ENCODE measurements at places on chromosomes 1 and 21.

DNA sequence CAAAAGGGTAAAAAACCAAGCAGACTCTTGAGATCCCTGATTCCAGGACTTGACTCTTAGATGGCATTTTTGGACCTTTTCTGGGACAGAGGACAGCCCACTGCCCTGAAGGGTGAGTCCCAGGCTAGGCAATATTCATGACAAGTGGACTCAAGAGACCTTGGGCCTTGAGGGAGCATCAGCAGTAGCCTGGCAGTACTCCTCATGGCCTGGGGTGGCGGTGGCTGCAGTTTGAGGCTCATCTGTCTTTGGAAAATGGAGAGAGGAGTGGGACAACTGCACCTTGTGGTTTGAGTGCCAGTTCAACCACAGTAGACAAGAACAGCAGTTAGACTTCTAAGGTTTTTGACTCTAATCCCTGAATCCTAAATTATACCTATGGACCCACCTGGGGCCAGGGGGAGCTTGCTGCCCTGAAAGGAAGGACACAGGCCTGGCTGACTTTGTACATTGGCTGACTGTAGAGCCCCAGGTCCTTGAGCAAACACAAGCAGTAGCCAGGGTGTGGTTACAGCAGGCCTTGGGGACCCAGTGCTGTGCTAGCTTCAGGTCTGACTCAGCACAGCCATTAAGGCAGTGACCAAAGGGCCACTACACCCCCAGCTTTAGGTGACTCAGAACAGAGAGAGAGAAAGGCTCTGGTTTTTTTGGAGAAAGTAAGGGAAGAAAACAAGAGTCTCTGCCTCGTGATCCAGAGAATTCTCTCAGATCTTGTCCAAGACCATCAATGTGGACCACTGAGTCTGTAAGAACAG is 1023.2 kb downstream of the KCNT2 start:
- DNase-seq, result no peak

DNA sequence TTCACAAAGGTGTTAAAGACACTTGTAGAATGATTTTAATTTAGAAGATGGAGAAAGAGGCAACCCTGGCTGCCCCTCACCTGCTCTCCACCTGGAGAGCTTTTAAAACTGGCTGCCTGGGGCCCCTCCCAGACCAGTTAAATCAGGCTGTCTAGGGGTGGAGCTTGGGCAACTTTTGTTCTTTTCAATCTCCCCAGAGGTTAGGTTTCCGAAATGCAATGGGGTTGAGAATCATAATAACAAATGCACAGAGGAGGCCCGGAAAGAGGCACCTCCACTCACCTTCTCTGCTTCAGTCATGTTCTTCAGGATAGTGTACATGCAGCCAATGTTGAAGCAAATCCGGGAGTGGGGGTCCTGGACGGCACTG is 400 bp downstream of the NCF2 start:
- DNase-seq, result no peak

DNA sequence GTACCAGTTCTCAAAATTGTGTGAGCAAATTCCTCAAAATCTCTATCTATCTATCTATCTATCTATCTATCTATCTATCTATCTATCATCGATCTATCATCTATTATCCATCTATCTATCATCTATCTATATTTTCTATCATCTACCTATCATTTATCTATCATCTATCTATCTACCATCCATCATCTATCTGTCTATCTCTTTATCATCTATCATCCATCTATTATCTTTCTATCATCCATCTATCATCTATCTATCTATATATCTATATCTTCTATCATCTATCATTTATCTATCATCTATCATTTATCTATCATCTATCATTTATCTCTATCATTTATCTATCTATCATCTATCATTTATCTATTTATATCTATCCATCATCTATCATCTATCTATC is 364.7 kb upstream of the GREM2 start:
- DNase-seq, result no peak

DNA sequence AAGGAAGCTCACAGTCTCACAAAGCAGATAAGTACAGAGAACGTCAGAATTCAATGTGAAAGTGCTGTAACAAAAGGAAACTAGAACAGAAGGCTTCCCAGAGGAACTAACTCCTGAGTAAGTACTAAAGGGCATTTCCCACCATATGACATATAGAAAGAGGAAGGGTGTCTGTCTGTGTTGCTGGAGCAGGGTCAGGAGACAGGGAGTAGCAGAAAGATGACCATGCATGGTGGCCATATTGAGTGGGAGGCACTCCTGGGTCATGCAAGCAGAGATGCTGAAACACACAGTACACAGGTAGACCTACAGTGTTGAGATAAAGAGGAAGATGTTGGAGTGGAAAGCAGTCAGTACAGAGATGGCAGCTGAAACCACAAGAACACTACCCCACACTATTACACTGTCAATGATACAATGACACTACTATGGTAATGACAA is 47.3 kb downstream of the SLC25A24 start:
- no peak for DNase-seq

- DNase-seq, result peak; percentile 80
Measured at GRCh38 chr1:227947676-227948492, at the start of gene WNT9A. Gene WNT9A, minus strand, starts transcription at chr1:227947932. Its CDS starts 45 bp downstream, at chr1:227947887.

DNA sequence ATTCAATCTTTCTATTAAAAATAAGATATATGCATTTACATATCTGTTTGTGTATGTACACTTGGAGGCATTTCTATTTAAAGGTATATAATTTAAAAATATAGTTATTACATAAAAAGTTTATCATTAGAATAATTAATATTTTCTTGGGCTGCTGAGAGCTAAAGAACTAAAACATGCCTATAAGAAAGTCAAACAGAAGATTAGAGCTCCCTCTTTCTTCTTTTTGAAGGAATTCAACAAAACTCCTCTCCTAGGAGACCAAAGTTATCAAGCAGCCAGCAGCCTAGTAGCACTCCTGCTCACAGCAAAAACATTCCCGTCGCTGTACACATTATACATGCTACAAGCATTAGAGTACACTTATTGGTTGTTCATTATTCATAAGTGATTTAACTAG is 216.4 kb downstream of the VAV3 start:
- no peak for DNase-seq

DNA sequence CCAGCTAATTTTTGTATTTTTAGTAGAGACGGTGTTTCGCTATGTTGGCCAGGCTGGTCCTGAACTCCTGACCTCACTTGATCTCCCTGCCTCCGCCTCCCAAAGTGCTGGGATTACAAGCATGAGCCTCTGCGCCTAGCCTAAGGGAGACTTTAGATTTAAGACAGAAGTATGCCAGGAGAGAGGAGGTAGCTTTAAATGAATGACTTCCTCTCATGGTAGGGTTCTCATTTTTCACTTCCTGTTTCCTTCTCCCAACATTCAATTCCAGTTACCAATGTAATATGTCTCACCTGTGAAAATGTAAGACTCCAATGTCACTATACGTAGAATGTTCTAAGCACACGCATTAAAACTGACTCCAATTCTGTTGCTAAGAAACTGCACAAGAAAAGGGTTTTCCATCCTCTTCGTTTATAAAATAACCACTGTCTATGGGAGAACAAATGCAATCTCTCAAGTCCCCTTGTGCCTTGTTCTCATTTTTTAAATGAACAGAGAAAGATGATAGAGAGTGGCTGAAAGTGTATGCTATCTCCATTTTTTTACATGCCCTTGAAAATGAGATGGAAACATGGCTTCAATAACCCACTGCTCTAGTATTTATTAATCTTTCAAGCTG is 140.0 kb downstream of the SLC45A1 start:
- DNase-seq, result no peak

- DNase-seq, result no peak
Measured at GRCh38 chr1:66729119-66729518, 23.1 kb upstream of the DYNLT5 start.

- no peak for DNase-seq
Measured at GRCh38 chr1:75129983-75130789, 4.0 kb upstream of the LHX8 start.

DNA sequence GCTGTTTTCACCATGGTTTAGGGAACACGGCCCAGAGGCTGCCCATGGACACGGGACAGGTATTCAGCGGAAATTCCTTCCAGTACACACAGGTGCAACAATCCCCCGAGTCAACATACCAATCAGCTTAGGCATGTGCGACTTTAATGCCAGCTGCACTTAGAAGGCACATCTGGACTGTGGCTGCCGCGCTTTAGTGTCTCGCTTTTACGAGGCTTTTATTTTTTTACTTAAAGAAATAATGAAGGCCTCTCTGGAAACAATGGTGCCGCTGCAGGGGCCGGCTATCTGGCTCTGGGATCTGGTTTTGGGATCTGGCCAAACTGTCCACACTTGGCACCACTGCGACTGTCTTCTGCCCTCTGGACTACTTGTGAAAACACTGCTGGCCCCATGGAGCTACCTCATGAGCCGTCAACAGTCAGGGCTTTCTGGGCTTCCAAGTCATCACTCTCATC is 55.5 kb downstream of the SLC66A1 start:
- DNase-seq, result no peak

DNA sequence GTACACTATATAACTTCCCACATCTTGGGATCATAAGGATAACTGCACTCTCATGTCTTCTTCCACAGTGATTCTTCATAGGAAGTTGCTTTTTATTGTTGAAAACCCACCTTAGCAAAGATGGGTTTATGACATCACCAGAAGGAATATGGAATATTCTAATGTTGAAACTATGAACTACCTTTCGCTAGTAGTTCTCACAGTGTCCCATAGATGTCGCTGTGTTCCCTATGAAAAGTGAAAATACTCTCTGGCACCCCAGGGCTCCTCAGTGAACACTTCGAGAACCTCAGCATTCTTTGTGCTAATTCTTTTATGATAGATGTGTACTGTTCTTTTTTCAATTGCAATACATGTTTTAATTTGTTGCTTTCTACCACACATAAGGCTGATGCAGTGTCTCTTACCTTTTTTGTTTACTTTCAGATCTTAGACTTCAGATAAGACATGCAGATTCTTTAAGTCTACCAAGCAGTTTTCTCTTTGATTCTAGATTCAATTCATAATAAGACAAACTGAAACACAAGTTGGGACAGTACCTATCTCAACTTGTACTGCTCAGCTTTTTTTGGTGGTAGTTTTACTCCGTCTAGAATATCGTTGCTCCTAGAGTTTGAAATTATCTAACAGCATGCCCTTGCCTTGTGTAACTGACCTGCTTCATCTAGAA is 90.8 kb downstream of the GTF2B start:
- DNase-seq, result no peak

DNA sequence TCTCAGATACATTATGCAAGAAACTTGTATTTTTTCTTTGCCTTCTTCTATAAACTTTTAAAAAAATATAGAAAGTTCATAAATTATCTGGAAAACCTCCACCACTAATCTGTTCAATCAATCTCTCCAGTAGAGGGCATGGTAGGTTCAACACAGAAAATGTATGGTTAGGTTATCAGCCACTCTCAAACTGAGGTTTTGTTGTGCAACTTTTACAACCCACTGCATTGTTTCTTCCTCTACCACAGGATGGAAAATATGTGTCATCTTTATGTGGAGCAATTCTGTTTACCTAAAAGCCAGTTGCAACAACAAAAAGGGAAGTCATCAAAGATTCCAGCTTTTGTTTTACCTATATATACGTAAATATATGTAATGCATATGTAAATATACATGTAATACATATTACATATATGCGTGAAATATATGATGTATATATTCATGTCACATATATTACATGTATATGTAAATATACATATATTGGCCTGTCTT is 3.0 kb upstream of the RGS2 start:
- peak; percentile 27 for DNase-seq

GRCh38 chr1:6688757-6689156 is 12.9 kb downstream of the DNAJC11 start:
- no peak for DNase-seq

- DNase-seq, result no peak
Measured at GRCh38 chr21:41294548-41295231, 21.9 kb upstream of the FAM3B start.

GRCh38 chr1:220902916-220903315 is 23.7 kb downstream of the HLX start:
- no peak for DNase-seq

DNA sequence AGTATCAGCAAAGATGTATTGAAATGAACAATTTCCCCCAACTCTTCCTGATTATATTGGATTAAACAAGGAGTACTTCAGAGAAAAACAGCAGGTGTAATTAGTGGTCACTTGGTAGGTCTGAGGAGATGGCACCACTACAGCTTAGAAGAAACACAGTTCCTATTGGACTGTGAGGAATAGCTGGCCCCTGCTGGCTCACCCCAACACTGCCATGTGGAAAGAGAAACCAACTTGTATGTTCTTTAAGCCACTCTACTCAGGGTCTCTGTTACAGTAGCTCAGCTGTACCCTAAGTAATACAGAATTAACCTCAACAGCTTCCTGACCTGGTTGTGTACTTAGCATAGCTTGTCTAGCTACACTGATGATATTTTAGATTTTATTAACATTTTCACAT is 26.5 kb upstream of the MTR start:
- DNase-seq, result no peak

- DNase-seq, result no peak
Measured at GRCh38 chr1:181675091-181675917, 192.0 kb downstream of the CACNA1E start.

DNA sequence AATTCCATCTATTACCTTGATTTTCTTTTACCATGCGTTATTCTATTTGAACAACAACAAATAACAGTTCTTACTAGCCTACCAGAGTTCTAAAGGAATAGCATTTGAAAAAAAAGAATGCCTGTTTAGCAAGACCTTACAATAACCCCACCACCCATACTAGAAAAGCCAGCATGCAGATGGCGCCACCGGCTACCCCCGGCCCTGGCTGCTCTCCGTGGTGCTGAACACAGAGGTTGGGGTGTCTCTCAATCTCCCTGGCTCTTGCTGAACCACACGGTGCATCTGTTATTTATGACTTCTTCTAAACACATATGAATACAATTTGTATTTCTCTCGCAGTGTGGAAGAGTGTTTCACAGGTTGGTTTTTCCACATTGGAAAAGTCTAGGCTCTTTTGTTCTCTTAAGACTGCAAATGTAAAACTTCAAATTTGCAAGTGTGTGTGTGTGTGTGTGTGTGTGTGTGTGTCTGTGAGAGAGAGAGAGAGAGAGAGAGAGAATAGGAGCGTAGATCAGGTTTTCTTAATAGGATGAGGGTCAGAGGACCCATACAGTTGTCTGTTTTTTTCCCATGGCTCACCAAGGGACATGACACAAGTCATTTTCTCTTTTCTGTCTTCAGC is 13.6 kb downstream of the GRIK3 start:
- no peak for DNase-seq

GRCh38 chr1:23639460-23640095 is 52.0 kb upstream of the RPL11 start:
- DNase-seq, result no peak
